ENCODE measurements at places on chromosomes 4 and X. TPM values are rescaled to one million over a fixed set of nuclear protein-coding genes. Genes with fewer than 3 reads are reported as not detected.

Gene TMEM150C
- total RNA-seq, result not detected

- DNase-seq, result no peak
These were observed 181.6 kb downstream of the LARP7 start for GRCh38 chr4:112818594-112818965.

DNA sequence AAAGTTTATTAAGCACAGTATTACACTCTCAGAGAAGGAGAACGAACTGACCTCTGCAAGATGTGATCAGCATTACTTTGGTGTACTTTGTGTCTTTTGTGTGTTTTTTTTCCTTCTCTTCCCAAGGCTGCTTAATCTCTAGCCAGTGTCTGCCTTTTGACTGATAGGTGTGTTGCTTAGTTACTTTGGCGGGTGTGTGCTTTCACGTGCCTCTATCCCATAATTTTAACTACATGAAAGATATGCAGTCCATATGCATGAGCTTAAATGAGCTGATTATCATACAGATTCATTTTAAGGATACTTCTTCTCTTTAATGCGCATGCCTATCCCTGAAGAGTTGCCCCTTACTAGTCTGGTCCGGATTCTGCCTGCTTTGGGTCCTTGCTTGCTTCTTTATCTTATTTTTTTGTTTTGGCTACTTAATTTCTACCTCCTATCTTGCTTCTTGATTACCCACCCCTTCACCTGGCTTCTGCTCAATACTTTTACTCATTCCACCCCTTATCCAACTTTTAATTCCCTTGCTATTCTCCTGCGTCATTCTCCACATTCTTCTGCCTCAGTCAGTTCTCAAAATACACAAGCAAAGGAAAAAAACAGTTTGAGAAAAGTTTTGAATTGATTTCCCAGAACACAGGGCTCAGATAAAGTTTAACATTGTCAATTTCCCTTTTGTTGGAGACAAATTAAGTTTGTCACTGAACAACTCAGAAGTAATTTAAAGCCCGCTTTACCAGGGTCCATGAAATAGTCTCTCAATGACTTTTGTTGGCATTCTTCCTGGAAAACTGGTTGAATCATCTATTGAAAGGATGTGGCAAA is 182.0 kb downstream of the TENT5D start:
- no peak for DNase-seq

DNA sequence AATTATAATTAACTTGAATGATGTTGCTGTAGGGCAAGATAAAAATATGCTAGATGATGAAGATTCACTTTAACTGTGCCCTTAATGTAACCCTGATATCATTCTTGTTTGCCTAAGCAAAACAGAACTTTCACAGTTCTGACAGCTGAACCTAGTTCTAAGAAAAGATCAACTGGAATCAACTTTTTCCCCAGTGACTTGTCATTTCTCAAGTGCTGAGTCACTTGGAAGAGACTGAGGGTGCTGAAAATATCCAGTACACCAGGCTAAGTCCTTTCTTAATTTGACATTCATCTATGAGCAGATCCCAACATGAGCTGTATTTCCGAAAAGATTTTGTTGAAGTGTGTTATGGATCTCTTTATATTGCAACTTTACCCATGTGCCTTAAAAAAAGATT is 140.4 kb downstream of the MID1IP1 start:
- DNase-seq, result no peak

DNA sequence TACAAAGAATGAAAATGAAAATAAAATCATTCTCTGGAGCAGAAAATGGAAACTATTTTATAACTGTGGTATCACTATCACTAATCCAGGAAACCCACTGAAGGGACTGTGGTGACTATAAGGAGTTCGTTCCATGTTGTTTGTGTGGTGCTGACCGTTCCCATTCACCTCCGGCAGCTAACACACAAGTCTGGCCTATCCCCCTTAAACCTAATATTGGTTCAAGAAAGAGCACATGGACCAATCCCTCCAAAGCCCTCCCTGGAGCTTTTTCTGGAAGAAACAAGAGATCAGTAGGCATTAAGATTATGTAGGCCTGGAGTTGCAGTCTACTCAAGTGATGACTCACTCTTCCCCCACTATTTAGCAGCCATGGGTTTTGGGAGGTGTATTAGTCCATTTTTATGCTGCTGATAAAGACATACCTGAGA is 25.9 kb upstream of the FAM241A start:
- peak; percentile 21 for DNase-seq

Measured in activated T-helper 1 cell treated with anti-CD3 and anti-CD28 coated beads, Interleukin-12 subunit alpha, Interleukin-12 subunit beta, Interleukin-2, Interleukin-4 antibody, amounts not matched to agents 30 ng/mL and 10 ng/mL and 1 ng/mL, durations not matched to agents 14 hours and 24 hours and 36 hours (primary cell).